Mesenteric fat pad (tissue), 1 donor: ENCODE measurements at places on chromosomes 16 and 17. TPM values are rescaled to one million over a fixed set of nuclear protein-coding genes. Genes with fewer than 3 reads are reported as not detected.

- no peak for DNase-seq
Measured at GRCh38 chr17:83052241-83052564, 27.2 kb upstream of the METRNL start.

GRCh38 chr16:89031715-89032659, 55.0 kb upstream of the CBFA2T3 start:
- no peak for DNase-seq

GRCh38 chr16:23699100-23699499, 13.9 kb downstream of the ERN2 start:
- no peak for DNase-seq

GRCh38 chr16:28218109-28218508, 6.3 kb upstream of the XPO6 start:
- DNase-seq = no peak

DNA sequence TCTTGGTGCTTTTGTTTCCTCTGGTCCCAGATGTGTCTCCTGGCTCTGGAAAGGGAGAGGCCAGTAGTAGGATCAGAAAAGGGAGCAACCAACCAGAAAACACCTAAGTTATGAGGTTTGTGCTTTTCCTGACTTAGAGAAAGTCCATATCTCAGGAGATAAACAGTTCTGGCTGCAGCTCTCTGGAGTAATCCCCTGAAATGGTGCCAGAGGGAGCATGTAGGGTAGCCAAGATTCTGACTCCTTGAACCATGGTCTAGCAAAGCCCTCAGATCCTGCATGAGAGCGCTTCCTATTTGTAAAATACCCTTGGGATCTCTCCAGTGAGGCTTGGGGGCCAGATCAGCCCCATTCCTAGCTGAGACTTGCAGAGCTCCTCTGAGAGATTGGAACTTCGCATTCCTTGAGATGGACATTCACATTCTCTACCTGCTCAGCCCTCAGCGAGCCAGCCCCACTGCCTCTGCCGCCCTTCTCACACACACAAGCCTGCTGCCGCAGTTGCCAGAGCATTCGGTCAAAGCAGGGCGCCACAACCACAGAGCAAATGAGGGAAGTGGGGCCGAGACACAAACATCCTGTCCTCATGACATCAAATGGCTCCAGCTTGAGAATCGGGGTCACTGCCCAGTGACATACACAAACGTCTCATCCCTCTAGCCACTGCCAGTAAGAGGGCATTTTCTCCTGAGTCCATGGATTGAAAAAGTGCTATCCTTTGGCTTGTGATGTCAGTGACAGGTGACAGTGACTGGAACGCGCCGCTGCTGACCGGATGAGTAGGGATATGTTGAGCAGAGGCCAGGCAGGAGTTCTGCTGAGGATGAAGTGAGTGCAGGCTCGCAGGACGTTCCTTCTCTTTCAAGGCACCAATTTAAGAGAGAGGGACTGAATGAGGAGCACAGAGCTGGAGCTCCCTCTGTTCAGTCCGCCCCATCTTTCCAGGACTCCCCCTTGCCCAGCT, 5.0 kb downstream of the ABHD15 start:
- peak; percentile 71 for DNase-seq

GRCh38 chr17:67280279-67280678, 35.3 kb upstream of the HELZ start:
- DNase-seq = no peak

GRCh38 chr17:48725288-48726064, 2.5 kb downstream of the PRAC2 start:
- no peak for DNase-seq

- peak; percentile 20 for DNase-seq
Measured at GRCh38 chr16:87165151-87165550, 152.0 kb downstream of the C16orf95 start.

DNA sequence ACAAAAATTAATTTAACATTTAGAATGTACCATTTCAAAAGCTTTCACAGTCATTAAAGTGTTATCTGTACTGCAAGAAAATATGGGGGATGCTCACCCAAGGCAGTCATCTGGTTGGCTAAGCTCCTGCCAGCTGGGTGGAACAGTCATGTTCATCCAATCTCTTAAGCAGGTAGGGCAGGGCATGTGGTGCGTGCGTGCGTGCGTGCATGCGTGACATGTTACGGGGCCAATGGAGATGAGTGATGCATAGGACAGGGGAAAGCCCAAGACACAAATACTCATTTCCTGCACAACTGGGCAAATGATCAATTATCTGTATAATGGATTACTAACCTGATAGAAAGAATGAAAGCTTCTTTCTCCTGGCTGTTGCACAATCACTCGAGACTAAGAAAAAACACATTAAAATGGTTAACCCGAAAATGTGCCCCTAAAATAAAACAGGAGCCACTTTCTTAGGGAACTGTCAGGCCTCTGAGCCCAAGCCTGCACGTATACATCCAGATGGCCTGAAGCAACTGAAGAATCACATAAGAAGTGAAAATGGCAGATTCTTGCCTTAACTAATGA, 104.4 kb downstream of the MYO1D start:
- DNase-seq = no peak

- DNase-seq = no peak
Measured at GRCh38 chr17:79684132-79684985, 46.4 kb upstream of the ENPP7 start.

DNA sequence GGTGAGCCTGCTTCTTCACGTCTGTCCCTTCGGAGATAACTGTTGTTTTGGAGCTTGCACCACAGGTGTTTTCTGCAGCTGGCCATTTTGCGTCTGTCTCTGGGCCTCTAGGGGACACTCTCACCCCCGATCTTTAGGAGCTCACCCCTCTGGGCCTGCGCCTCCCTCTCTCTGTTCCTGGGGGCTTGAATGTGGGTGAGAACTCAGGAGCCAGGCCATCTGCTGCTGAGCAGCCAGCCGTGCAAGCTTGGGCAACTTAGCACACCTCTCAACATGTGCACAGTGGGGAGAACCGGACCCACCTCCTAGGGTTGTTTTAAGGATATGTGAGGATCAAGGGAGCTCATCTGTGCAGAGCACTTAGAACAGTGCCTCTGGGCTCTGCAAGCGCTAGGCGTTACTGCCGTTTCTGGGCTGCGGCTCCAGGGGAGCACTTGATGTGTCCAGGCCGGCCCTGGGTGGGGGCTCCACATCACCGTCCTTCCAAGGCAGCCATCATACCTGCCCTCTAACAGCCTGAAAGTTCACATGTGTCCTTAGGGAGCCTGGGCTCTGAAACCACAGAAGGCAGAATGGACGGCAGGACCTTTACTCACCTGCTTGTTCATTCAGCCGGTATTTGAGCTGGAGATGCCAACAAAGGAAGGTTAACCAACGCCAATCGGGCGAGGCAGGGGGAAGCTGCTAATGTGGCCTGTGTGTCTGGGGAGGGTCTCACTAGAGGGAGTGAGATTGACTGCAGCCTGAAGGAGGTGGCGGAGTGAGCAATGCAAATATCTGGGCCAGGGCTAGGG, 66.3 kb downstream of the MRC2 start:
- DNase-seq = no peak

GRCh38 chr16:87747626-87748414, 18.0 kb downstream of the KLHDC4 start:
- DNase-seq = no peak

DNA sequence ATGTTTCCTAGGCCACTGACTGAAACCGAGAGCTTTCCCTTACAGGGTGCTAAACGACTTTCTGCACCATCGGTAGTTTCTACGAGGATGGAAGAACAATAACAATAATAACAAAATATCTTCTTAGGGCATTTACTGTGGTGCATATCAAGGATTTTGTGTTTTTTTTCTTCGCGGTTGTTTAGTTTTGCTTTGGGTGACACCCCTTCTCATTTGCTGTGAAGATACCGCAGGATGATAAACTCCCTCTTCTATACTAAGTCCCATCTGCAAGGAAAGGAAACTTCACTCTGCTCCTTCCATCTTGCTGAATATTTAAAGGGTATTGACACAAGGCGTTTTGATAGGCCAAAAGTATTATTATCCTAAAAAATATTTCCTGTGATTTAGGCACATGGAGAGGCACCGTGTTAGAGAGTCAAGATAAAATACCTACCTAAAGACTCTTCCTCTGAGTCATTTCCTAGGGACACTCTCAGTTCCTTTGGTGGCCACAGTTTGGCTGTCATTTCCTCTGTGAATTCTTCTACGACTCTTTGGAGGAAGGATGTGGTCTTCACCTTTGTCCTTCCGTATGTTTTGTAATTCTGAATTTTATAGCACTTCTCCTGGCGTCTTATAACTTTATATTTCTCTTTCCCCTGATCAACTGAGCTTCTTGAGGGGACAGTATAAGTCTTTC, 318.8 kb downstream of the CDH13 start:
- no peak for DNase-seq

GRCh38 chr17:47693731-47694580, at the start of gene TBKBP1:
TBKBP1 (plus strand) TSS chr17:47694161; CDS start chr17:47696113, 1,952 bp downstream.
- peak; percentile 88 for DNase-seq

DNA sequence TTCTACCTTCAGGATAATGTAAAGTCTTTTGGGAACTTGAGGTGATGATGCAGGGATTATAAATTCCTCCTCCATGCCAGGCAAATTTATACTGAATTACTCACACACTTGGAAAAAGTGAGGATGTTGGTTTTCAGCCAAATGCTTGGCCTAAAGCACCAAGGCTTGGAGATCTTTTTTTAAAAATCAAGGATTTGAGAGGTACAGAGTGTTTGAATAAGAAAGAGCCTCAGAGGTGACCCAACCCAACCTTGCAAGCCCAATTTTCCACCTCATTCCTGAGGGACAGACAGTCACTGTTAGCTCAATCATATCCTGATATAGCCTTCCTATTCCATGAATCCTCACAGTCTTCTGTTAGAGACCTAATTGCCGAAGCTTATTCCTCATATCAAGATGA, 14.0 kb downstream of the GRIN2A start:
- DNase-seq = no peak

DNA sequence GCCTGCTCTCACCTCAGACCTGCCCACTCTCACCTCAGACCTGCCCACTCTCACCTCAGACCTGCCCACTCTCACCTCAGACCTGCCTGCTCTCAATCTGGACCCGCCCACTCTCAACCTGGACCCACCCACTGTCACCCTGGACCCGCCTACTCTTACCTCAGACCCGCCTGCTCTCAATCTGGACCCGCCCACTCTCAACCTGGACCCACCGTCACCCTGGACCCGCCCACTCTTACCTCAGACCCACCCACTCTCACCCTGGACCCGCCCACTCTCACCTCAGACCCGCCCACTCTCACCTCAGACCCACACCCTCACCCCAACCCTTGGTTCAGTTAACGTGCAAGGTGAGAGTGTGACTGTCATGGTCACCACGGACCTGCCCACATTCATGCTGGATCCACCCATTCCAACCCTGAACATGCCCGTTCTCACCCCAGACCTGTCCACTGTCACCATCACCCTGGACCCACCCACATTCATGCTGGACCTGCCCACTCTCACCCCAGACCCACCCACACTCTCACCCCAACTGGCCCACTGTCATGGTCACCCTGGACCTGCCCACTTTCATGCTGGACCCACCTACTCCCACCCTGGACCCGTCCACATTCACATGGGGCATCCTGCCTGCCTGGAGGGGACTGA, 31.2 kb upstream of the ENPP7 start:
- DNase-seq = no peak

DNA sequence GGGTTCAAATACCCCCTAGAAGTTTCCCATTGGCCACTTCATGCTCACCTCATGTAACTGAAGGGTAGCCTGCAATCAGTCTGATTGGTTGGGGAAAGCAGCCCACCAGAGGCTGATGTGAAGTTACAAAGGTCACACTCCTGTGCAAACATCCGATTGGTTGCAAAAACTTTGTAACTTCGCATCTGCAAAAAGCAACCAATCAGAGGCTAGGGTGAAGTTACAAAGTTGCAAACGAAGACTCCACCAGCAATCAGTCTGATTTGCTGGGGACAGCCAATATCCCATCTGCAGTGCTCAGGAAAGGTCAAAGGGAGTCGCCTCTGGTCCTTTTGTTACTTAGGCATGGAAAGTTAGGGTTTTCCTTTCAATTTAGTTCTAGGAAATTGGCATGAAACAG, 40.1 kb downstream of the TAOK1 start:
- no peak for DNase-seq

GRCh38 chr17:39208893-39209292, 8.8 kb downstream of the RPL19 start:
- DNase-seq = no peak

GRCh38 chr16:68146585-68146984, 61.4 kb downstream of the NFATC3 start:
- DNase-seq = no peak

DNA sequence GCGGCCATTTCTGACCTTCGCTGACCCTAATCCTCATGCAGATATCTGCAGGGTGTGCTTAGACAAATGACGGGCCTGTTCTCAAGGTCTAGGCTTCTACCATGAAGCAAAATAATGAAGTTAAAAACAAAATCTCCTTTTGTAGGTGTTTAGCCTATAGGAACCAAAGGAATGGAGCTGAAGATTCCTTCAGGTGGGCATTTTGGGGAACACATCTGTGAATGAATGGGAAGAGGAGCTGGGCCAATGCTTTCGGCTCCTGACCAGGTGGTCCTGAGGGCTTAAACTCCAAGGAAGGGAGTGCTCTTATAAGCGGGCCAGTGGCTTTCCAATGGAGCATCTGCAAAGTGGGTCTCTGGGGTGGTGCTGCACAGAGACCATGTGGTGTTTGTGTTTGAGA, 14.1 kb upstream of the IL34 start:
- DNase-seq = no peak

DNA sequence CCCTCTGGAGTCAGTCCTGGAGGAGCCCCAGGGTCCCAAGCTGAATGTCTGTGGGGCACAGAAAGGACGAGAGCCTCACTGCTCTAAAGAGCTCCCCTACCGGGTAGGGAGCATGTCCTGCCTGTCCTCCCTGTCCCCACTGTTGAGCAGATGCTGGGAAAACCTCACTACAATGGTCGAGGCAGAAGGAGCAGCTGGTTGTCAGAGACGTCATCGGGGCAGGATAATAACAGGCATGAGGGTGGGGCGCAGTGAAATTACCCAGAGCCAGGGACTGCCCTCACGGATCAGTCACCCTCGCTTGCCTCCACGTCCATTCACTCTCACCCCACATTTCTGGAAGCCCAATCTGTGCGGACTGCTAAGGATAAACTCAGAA, 538 bp downstream of the TM4SF5 start:
- no peak for DNase-seq

DNA sequence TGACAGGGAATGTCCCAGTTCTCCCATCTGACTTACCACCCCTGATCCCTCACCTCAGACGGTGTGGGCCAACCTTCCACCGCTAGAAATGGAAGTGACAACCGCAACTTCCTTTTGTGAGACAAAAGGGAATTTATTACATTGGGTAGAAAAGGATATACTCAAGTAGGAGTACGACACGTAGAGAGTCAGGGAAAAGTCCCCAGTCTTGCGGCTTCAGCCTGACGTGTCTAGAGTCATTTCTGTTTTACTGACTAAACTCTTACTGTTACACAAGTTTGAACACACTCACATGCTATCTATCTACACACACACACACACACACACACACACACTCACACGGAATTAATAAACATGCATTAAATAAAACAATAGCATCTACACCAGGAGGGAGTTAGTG, 178.9 kb downstream of the COPRS start:
- DNase-seq = no peak

GRCh38 chr16:50709980-50710379, 16.6 kb downstream of the NOD2 start:
- DNase-seq = no peak

Gene LRRC75A
- 3.1 TPM for total RNA-seq

Gene SLFN14
- total RNA-seq = not detected

Gene RAB11FIP4
- total RNA-seq = 1.8 TPM

Gene PRAC2
- total RNA-seq = not detected

Gene CLEC10A
- 20.6 TPM for total RNA-seq

Gene RGS9
- 3.2 TPM for total RNA-seq

Gene MARVELD3
- total RNA-seq = not detected

Gene GP1BA
- total RNA-seq = not detected

Gene DRC3
- total RNA-seq = 0.32 TPM

Gene RNF112
- total RNA-seq = 3.9 TPM

Gene HSD11B2
- total RNA-seq = 0.71 TPM

Gene MGAT5B
- 1.1 TPM for total RNA-seq

Gene SDR42E1
- total RNA-seq = 0.77 TPM

Gene DPEP1
- total RNA-seq = 0.51 TPM
